Left renal cortex interstitium (tissue), 4 donors: ENCODE measurements at places on chromosomes 12 and 14. TPM values are rescaled to one million over a fixed set of nuclear protein-coding genes. Genes with fewer than 3 reads are reported as not detected.
A peak's percentile ranks its signal among the peaks of the same experiment; 100 is the strongest.

GRCh38 chr12:51528852-51529650, 62.0 kb upstream of the SCN8A start:
- DNase-seq, result no peak

DNA sequence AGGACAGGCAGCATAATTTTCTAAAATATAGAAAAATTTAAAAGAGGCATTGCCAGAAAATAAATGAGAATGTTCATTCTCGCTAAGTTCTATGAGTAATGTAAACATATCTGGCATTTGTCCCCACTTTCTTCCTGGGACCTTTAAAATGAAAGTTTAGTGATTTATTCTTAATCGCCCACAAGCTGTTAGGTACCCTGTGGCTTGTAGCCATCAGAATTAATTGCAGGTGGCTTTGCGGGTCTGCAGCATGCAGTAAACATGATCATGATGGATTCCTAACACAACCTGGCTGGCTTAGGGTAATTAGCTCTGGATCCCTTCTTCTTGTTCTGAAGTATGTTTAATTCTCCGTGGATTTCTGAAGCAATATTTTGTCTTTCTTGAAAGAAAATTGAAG, 103.5 kb upstream of the FRMD6 start:
- no peak for DNase-seq

DNA sequence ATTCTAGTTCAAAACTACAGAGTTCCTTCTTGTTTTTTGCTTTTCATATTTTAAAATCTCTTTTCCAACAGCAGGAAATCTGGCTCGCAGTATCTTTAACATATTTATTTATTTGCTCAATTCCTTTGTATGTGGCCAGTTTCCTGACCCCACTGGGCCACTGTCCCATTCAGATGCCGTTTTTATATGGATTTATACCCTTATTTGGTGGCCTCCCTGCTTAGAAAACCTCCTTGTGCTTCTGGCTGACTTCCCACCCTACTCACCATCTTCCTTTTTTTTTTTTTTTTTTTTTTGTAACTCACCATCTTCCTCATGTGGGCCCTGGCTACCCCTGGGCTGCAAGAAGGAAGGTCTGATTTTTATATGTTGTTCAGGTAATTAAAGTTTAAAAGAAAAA, 53.9 kb downstream of the TTLL5 start:
- DNase-seq, result no peak

DNA sequence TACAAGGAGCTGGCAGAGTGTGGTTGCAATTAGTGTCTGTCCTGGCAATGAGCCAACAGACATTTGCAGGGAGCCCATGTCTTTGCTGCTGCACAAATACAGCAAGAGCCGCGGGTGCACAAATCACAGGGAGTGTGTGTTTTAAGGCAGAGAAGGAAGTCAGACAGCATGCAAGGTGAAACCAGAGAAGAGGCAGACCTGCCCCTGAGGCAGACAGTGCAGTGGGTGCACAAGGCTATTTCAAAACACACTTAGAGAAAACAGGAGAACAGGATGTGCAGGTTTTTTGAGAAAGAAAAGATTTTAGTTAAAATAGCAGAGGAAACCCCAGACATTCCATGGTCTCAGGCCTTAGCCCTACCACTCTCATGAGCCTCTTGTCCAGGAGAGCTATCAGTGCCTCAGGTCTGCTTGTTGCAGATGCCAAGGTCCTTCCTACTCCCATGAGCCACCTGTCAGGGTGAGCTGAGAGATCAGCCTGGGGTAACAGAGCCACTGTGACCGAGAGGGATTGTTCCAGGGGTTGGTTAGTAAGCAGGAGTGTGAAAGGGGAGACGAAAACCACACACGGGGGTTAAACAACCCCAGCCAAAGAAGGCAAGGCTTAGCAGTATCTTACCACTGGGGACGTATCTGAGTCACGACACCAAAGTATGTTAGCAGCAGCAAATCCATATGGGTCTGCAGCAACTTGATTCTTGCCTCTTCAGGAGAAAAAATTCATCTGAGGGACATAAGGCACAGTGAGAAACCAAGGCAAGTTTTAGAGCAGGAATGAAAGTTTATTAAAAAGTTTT, 78.1 kb downstream of the C14orf132 start:
- DNase-seq, result no peak

DNA sequence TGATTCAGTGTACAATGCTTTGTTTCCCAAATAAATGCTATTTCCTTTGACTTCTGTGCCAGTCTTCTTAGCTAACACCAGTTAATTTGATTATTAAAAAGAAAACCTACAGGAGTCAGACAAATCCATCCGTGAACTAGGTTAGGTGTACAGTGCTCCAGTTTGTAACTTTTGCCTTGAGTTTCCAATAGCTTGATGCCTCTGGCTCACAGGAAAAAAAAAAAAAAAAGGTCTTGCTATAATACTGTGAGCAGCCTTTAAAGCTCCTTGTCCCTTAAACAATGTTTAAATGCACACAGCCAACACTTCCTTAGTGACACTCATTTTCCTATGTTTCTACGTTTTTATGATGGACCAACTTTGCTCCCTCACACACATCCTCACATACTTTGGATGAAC, 71.8 kb upstream of the TMX1 start:
- no peak for DNase-seq

DNA sequence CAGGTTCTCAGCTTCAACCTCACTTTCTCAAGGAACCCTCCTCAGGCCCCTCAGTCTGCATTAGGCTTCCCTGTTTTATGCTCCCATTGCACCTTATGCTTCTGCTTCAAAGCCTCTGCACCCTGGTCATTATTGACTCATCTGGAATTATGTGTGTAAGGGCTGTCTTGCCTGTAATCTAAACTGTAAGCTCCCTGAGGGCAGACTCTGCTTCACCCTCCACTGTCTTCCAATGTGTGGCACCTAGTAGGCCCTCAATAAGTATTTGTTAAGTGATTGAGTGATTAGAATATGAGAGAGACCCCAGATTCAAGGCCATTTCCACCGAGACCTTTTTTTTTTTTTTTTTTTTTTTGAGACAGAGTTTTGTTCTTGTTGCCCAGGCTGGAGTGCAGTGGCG, 79.1 kb downstream of the VCPKMT start:
- DNase-seq, result no peak

GRCh38 chr12:20212658-20213555, 155.4 kb upstream of the PDE3A start:
- DNase-seq, result peak; percentile 31

DNA sequence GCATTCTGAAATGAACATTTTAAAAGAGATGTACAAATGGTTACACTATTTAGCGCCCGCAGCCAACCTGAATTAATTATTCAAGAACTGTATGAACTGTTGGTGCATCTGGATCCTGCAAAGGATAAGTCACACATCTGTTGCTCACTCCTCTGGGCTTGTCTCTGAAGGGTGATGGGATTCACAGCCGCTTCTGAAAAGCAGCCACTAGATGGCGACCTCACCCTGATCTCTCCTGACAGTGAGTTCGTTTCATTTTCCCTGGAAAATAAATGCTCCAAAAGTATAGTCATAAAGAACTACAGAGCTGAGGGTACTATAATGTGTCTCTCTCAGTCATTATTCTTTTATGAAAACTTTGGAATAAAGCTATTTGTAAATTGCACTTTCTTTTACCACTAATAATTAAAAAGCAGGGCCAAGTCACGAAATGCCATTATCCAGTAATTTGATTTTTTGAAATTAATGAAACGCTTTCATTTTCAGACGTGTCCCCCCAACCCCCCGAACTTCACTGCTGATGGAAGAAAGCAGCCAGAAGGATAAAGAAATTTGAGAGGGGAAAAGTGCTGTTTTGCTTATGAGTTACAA, 789.6 kb downstream of the NRXN3 start:
- peak; percentile 49 for DNase-seq

- no peak for DNase-seq
Measured at GRCh38 chr12:124397807-124398577, 103.1 kb downstream of the RFLNA start.

DNA sequence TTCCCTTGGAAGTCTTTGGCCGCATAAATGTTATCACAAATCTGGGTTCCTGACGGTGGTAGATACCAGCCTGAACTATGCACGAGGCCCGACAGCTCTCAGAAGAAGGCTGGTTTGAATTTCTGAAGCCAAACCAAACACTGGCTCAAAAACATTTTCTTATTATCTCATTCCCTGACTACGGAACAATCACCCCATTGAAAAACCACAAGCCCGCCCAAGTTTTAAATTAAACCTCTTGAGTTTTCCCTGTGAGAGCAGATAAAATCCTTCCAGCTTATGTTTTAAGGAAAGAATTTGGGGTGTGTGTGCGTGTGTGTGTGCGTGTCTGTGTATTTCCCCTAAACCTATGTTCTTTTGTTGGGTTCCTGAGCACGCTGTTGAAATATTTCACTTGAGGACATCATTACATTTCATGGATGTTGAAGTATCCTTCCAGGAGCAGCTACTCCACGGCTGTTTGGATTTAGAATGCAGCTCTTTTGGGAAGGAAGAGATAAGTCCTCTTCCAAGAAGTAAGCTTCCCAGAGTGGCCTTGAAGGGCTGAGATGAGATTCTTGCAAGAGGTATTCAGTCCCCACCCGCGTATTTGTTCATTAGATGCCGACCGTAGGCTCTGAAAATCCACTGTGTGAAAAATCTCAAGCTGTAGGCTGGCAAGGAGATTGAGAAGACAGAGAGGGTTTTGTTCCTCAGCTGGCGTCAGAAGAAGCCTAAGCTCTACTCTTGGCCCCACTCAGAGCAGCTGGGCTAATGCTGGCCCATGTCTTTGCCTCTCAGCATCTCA, 131.0 kb upstream of the NCOR2 start:
- no peak for DNase-seq

DNA sequence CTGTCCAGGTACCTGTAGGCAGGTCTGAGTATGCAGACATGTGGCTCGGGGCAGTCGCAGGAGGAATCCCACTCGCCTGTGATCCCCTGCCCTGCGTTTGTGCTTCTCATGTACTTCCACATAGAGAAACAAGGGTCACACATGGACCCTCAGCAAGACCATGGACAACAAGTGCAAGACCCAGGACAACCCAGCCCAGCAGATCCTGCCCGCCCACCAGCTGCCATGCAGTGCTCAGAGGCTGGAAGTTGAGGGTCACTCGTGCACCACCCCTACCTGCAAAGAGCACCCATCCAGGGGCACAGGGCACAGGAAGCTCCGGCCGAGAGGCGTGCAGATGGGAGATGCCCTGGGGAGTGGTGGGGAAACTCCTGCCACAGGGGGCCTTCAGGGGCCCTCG, 67.5 kb upstream of the C14orf180 start:
- no peak for DNase-seq

DNA sequence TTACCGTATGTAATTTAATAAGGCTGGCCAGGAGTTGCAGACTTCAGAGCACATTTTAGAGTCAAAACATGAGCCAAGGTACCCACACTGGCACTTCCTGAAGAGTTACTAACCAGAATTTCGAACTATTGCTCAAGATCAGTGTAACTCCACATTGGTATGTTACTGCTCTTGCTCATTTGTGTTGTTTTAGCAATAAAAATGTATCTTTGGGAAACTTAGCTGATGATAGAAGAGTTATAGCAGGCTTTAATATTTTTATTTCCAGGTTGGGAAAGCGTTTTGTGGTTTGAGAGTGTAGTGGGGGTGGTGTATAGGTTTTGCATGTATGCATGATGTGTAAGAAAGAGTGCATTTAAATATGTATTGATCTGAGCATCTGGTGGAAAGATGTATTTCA, 96.6 kb downstream of the SCN8A start:
- DNase-seq, result no peak

DNA sequence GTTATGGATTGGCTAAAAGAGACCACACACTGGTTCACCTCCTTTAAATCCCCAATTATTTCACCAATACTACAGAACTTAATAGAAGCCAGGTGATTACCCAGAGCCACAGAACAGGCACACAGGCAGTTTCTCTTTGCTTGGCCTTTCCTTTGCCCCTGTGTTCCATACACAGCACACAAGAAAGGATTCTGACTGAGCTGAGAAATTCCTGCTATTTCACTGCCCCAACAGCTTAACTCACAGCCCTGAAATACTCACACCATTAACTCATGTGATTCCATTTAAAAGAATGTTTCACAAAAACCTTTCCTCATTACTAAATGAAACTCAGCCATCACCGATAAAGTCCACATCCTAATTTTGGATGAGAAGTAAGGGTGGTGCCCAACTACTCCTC, 133.6 kb downstream of the MED13L start:
- no peak for DNase-seq

GRCh38 chr12:50507930-50508329, 3.1 kb downstream of the DIP2B start:
- no peak for DNase-seq

DNA sequence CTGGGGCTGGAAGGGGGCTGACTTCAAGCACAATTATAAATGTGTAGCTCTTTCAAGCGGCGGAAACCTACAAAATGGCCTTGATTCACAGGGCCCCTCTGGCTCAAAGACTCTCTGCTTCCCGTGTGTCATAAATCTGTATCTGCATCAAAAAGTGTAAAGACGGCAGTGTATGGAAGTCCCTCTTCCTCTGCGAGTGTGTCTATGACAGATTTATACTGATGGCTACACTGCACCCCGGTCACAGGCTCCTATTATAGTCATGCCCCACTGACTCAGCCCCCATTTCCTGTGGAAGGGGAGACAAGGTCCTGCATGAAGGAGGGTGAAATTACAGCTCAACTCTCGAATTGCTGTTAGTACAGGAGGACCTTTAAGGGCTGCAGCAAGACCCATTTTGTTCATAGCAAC, 68.6 kb downstream of the HMGA2 start:
- peak; percentile 74 for DNase-seq

- no peak for DNase-seq
Measured at GRCh38 chr14:35351497-35351896, 53.1 kb downstream of the NFKBIA start.

GRCh38 chr12:54037360-54038283, 4.8 kb downstream of the HOXC5 start:
- no peak for DNase-seq

Gene ATP2A2
- 148 TPM for polyA plus RNA-seq

Gene CD9
- 212 TPM for polyA plus RNA-seq

Gene CCDC175
- 0.93 TPM for polyA plus RNA-seq

Gene KLRC1
- 0.65 TPM for polyA plus RNA-seq

Gene OXA1L
- polyA plus RNA-seq, result 142 TPM

Gene GPRC5A
- polyA plus RNA-seq, result 10.7 TPM

Gene OAS1
- polyA plus RNA-seq, result 15.5 TPM

Gene RPGRIP1
- 0.74 TPM for polyA plus RNA-seq

Gene SMCO3
- polyA plus RNA-seq, result 2.9 TPM

Gene TEX52
- 2.3 TPM for polyA plus RNA-seq
